ENCODE measurements at places on chromosomes 5 and 9. TPM values are rescaled to one million over a fixed set of nuclear protein-coding genes. Genes with fewer than 3 reads are reported as not detected.

GRCh38 chr5:158895588-158895987 lies 204.1 kb downstream of the EBF1 start:
- DNase-seq: peak; percentile 16
- no peak overlapping the region for H3K4me3 ChIP-seq
- H3K4me1 ChIP-seq: no peaks in the 10 kb centered on the region
- H3K27me3 ChIP-seq: no peaks in the 10 kb centered on the region
- no peak overlapping the region for H3K27ac ChIP-seq

- H3K27ac ChIP-seq: no peak overlapping the region
- H3K27me3 ChIP-seq: no peaks in the 10 kb centered on the region
- no peak for DNase-seq
- H3K4me3 ChIP-seq: no peak overlapping the region
These were observed 18.4 kb downstream of the TRIM36 start for GRCh38 chr5:115151208-115151805.

GRCh38 chr9:4297151-4297785 lies 2.6 kb downstream of the GLIS3 start:
- peaks cover 9% of the 10 kb centered on the region for H3K27me3 ChIP-seq
- DNase-seq: peak; percentile 89
- H3K4me1 ChIP-seq: no peaks in the 10 kb centered on the region
- H3K27ac ChIP-seq: peak overlapping the region; percentile 80
- H3K36me3 ChIP-seq: no peaks in the 10 kb centered on the region

- no peaks in the 10 kb centered on the region for H3K4me1 ChIP-seq
- DNase-seq: no peak
- no peak overlapping the region for H3K4me3 ChIP-seq
- H3K27ac ChIP-seq: no peak overlapping the region
- no peaks in the 10 kb centered on the region for H3K27me3 ChIP-seq
- H3K36me3 ChIP-seq: no peaks in the 10 kb centered on the region
These were observed 93.8 kb downstream of the GABBR2 start for GRCh38 chr9:98614941-98615340.

DNA sequence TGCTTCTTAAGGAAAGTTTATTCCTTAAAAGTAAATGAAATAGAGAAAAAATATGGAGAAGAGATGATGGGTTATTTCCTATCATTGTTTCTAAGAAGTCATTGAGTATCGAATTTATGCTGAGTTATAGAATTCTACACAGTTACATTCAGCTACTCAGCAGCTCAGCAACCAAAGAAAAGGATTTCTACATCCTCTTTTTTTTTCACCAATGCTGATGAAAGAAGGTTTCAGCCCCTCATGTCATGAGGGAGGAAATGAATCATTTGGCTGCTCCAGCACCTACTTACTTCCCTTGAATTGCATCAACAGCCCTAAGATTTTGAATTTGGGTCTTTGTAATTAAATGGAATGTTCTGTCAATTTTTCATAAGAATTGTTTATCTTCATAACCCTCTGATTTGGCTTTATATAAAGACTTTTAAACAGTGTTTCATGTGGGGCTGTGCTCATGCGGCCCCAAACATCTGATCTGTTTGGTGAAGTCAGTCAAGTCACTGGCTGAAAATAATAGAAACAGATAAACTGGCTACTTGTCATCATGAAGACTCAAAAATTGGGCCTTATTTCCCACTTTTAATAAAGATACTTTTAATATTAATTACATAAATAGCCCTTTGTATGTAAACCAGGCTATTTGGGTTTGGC lies 18.5 kb upstream of the SNX2 start:
- H3K36me3 ChIP-seq: no peaks in the 10 kb centered on the region
- peak; percentile 24 for DNase-seq
- no peaks in the 10 kb centered on the region for H3K27me3 ChIP-seq

SPIN1 gene
- 26.1 TPM for total RNA-seq

CDC20B gene
- not detected for total RNA-seq

SUSD3 gene
- total RNA-seq: 1.7 TPM

MACROH2A1 gene
- total RNA-seq: 175 TPM
